Stimulated activated CD4-positive, alpha-beta T cell treated with anti-CD3 and anti-CD28 coated beads, Interleukin-1b, Interleukin-23, amount 100 ng/mL, for 48 hours (primary cell): ENCODE measurements at places on chromosomes 11 and 22.

DNA sequence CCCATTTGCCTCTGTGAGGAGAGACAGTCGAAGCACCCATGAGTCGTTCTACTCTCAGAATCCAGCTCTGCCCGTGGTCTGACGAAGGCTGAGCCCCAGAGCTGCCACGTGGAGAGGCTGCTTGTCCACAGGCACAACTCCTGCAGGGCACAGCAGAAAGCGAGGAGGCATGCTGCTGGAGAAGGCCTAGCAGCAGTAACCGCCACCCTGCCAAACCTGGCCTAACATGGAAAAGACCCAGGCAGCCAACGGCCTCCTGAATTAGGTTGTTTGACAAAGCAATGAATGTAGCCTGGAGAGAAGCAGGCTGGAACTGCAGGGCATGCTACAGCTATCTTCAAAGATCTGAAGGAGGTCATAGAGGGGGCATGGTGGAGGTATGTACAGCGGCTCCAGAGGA, 89.7 kb downstream of the SNX19 start:
- no peak for DNase-seq

GRCh38 chr11:132062541-132062940, 692.1 kb downstream of the NTM start:
- DNase-seq, result no peak

- DNase-seq, result no peak
Observed at GRCh38 chr11:12464303-12464702, 86.9 kb downstream of the PARVA start.

GRCh38 chr11:131246663-131247062, 123.8 kb upstream of the NTM start:
- no peak for DNase-seq

DNA sequence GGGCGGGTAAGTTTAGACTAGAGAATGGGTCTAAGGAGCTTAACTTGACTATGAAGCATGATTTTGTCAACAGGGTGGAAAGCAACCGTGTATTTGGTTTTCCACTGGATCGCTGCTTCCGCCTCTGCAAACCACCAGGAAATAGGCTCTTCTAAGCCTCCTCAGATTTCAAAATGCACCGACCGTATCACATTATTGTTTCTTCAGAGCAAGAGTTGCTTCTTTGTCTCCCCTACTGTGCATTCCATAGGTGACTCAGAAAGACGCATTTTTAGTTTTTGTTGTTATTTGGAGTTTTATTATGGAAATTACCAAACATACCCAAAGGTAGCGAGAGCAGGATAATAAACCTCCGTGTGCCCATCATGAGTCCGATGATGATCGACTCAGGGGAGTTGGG, 64.3 kb upstream of the RASD2 start:
- no peak for DNase-seq

DNA sequence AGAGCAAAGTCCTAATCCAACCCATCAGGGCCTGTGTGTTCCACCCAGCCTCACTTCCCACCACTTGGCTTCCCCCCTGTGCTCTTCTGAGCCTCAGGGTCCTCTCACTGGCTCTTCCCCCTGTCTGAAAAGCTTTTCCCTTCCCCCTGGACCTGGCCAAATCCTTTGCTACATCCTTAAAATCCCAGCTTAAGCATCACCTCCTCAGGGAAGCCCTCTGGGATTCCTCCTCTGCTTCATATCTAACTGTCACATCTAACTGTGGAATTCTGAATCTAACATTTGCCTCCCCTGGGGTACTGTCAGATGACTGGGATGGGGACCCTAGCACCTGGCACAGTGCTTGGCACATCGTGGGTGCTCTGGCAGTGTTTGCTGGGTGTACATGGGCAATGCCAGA, 985 bp downstream of the CACNA1I start:
- DNase-seq, result no peak

GRCh38 chr11:27357250-27357649, 5.8 kb downstream of the CCDC34 start:
- no peak for DNase-seq

DNA sequence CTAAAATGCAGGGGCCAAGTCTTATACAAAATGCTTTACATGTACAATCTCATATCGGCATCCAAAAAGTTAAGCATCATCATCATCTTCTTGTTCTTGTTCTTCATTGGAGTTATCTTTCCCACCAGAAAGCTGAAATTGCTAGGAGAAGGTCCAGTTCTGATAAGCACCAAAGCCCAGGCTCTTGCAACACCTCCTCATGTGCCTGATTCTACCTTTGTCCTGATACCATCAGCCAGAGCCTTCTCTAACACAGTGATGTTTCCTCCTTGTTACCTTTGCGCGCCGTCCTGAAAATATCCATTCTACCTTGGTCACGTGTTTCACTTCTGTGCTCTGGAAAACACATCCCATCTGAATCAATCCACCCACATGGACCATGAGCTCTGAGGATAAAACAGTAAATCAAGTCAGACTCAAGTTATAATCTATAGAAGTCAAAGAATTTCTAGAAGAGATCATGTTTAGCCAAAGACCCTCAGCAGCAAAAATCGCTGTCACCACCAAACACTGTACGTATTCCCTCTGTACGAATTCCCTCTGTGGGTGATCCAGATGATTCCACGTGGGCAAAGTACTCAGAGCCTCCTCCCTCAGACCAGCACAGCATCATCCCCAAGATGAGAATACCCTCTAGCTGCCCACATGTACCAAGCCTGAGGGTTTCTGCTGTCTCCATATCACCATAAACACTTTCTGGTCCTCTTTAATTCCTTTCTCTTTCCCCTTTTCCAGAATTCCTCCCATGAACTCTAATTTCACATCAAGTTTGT, 19.0 kb downstream of the JAML start:
- no peak for DNase-seq

DNA sequence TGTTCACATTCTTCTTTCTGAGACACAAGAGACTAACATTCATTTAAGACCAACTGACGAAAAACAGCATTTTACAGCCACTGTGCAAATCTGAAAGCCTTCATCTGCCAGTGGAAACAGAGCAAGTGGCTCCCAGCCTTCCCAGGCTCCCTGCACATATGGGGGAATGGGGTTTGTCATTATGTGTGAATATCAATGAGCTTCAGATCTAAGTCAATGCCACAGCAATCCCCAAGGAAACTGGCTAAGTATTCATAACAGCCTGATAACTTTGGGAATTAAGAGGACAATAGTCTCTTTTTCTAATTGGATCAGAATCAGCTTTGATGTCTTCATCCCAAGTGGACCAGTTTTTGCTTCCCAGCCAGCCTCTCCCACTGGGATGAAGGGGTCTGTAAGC, 66.9 kb downstream of the ABTB2 start:
- no peak for DNase-seq

GRCh38 chr11:57116654-57117053, 65.1 kb upstream of the LRRC55 start:
- DNase-seq, result peak; percentile 4

DNA sequence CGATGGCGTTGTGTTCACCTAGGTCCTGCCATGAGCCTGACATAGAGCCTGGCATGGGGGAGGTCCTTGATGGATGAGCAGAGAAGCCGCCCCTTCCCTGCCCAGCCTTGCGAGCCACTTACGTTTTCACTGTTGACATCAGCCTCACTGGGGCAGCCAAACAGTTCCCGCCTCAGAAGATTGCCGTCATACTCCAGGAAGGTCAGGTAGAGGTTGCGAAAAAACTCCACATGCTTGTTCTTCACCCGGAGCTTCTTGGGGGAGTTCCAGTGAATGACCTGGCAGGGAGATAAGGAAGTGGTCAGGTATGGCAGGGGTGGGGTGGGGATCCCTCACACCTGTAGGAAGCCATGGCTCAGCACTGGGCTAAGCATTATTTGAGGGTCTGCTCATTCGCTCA, 279.3 kb upstream of the SYN3 start:
- no peak for DNase-seq

DNA sequence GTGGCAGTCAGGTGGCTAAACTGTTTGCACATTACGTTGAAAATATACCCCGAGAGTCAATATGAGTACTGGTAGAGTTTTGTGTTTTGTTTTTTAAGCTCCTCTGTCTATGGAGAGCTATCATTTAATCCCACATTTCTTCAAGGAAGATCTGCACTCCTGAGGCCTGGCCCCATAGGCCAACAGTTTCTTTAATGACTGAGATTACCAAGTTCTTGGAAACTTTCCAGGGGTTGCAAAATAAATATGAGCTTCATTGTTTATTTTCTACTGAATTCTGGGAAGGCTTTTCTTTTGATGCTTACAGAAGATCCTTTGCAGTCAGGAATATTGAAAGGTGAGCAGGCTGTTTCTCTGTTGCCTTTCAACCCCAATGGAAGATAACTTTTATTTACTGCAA, 452.0 kb downstream of the JRKL start:
- no peak for DNase-seq

DNA sequence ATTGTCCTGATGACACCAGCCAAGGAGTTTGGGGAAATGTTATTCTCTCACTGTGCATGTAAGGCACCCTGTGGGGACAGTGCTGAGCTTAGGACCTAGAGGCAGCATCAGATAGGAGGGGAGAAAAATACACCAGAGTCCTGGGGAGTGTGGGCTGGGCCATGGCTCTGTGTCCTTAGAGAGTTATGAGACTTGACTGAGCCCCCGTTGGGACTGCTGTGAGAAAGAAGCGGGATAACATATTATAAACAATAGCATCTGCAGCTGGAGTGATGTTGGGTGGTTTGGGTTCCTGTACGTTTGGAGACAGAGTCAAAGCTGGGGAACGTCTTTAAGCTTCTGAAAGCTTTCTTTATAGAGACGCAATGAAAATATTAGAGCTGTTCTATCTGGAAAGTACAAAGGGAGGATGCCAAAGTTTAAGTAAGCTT, 90.9 kb upstream of the CRTAM start:
- no peak for DNase-seq

- no peak for DNase-seq
Observed at GRCh38 chr11:110297076-110297725, 787 bp upstream of the RDX start.

DNA sequence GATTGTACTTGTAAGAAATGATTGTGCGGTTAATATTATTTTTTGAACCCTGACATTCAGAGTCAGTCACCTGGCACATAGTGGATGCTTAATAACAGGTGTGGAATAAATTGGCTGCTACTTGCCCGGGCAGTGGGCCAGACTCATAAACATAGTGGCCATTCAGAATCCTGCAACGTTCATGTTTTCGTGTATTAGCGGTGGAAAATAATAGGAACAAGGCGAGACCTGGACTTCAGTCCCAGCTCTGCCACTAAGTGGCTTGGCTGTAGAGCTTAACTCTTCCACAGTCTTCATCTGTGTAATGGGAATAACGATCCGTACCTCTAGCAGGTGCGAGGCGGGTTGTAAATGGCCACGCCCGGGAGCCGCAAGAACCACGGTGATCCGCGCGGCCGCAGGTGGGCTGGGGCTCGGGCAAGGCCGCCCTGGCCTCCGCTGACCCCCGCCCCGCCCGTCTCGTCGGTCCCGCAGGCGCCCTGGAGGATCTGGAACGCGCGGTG, 761 bp upstream of the TMEM25 start:
- no peak for DNase-seq

- no peak for DNase-seq
Observed at GRCh38 chr11:131897956-131898355, 527.5 kb downstream of the NTM start.

- no peak for DNase-seq
Observed at GRCh38 chr11:94809251-94809650, 41.1 kb downstream of the AMOTL1 start.

- DNase-seq, result no peak
Observed at GRCh38 chr22:29947410-29948384, 64.7 kb downstream of the MTMR3 start.

DNA sequence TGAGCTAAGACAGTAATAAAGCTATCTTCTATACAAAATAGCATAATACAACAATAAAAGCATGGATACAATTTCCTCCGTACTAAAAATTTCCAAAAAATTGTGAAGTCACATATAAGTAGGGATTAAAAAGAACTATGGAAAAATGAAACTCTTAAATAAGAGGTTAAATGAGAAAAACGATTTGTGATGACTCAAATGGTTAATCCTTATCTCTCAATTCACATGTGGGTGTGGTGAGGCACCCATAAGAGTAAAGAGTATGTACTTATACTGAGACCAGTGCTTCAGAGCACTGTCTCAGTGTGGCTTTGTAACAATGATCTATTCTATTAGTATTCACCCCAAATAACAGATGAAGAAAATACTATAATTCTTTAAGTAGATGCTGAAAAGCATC, 25.0 kb upstream of the CCDC34 start:
- DNase-seq, result no peak

DNA sequence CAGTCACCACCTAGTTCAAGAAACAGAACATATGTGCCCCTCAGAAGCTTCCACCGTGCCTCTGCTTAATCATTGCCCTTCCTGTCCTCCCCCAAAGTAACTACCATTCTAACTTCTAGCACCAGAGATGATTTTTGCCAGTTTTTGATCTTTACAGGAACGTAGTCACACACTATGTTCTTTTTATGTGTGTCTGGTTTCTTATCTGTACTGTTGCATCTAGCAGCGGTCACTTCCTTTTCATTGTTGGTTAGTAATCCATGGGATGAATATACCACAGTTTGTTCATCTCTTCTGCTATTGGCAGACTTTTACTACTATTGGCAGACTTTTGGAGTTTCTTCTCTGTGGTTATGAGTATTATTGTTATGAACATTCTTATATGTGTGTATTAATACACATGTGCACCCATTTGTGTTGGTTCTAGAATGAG, 34.6 kb downstream of the SPECC1L start:
- peak; percentile 24 for DNase-seq

GRCh38 chr11:27313157-27313821, 49.7 kb downstream of the CCDC34 start:
- no peak for DNase-seq

GRCh38 chr11:88106666-88107065, 68.6 kb downstream of the RAB38 start:
- DNase-seq, result no peak

- no peak for DNase-seq
Observed at GRCh38 chr11:13029872-13030271, 20.8 kb downstream of the RASSF10 start.

- no peak for DNase-seq
Observed at GRCh38 chr22:26109686-26110315, 59.5 kb upstream of the SEZ6L start.

- no peak for DNase-seq
Observed at GRCh38 chr22:20312396-20313191, 7.3 kb downstream of the DGCR6L start.

DNA sequence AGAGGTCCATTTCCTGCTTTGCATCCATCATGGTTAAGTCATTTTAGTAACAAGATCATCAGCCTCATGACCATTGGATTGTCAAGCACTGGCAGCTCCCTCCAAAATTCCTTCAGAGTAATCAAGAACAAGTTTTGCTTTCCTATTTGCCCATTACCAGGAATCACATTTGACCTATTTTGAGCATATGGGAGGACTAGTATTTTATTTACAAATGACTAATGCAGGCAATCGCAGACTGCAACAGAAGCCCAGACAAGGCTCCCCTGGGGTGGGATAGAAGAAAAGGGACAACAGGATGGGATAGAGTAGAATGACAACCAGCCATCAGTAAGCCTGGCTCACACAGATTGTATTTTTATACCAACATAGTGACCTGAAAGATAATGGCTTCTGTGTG, 9.1 kb downstream of the MMP10 start:
- DNase-seq, result no peak

DNA sequence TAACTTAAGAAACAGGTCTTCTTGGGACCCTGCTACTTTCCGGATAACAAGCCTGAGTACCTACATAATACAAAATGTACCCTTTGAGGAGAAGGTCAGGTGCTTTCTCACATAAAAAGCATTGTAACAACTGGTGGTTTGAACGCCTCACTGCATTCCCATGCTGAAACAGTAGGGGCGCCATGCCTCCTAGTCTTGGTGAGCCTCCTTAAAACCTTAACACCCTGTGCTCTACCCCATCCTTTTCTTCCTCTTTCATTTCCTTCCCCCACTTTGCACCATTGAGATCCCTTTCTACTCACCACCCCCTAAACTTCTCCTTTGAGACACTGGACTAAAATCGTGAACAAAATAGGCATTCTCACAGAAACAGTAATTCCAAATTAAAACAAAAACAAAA, 729.3 kb downstream of the NTM start:
- DNase-seq, result no peak
